ENCODE measurements at places on chromosomes 5 and 9.

GRCh38 chr5:1552521-1553255, 28.9 kb upstream of the LPCAT1 start:
- peak; percentile 95 for DNase-seq

GRCh38 chr5:158809310-158809850, 290.3 kb downstream of the EBF1 start:
- DNase-seq = no peak

- no peak for DNase-seq
Observed at GRCh38 chr5:96198356-96199058, 234.5 kb downstream of the PCSK1 start.

- no peak for DNase-seq
Observed at GRCh38 chr9:109452761-109453160, 45.3 kb downstream of the PTPN3 start.

Measured in midbrain (tissue), 1 donor.